ENCODE measurements at places on chromosomes 2 and 18.

GRCh38 chr2:203804764-203805485 is 62.6 kb upstream of the CTLA4 start:
- DNase-seq, result no peak

- no peak for DNase-seq
These were observed 50.3 kb downstream of the ARL4C start for GRCh38 chr2:234446404-234447076.

GRCh38 chr18:3901811-3902210 is 451.8 kb downstream of the TGIF1 start:
- no peak for DNase-seq

- no peak for DNase-seq
These were observed 53.2 kb upstream of the POMC start for GRCh38 chr2:25221579-25221978.

Data from H4 (cell line).